Activated CD4-positive, alpha-beta T cell treated with anti-CD3 and anti-CD28 coated beads for 24 hours (primary cell): ENCODE measurements at places on chromosomes 2 and 18.

- DNase-seq, result no peak
Measured at GRCh38 chr2:101479328-101479727, 4.4 kb upstream of the RFX8 start.

DNA sequence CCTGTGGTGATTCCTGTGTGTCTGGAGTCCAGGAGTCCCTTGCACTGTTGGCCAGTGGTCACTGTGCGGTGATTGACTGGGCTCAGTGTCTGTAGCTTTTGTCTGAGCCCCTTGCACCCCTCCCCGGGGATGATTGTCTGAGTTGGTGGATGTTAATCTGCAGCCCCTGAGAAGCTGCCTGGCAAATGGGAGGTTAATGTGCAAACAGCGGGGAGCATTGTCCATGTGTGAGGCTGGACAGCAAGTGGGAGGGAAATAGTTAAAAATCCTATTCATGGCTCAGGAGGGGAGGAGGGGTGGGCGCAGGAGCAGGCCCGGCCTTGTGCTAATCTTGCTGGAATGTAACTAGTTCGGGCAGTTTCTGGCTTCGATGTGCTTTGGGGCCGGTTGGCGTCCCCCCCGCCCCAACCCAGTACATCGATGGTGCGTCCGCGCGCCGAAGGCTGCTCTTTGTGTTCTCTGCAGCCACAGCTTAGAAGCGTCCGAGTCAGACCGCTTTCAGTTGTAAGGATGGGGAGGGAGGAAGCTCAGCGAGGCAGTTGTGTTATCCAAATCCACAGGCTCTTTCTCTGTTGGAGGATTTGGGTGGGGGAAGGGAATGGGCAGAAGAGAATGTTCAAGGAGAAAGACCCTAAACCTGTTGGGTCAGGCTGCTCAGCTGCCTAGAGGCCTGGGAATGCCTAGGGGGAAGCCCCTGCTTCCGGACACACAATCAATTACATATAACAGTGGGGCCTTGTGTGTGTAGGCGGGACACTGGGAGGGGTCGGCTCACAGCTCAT lies 71.8 kb downstream of the TGOLN2 start:
- DNase-seq, result no peak

DNA sequence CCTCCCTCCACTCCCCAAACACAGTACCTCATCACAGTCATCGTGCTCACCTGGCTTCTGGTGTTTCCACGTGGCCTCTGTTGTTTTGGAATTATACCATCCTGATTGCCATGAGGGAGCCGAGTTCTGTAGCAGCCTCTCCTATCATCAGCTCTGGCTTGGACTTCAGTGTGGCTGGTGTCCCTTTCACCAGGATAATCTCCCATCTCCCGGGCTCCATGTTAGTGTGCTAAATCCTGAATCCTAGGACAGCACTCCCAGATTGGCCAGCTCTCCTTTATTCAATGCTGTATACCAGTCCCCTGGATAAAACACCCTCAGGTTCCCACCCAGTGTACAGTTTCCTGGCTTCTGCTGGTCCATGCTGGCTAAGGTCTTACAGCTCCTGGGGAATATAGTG lies 53.3 kb downstream of the LONRF2 start:
- DNase-seq, result no peak

- no peak for DNase-seq
Measured at GRCh38 chr2:29718076-29718686, 203.2 kb downstream of the ALK start.

GRCh38 chr2:43078781-43079755 lies 147.3 kb downstream of the ZFP36L2 start:
- DNase-seq, result no peak

- no peak for DNase-seq
Measured at GRCh38 chr2:222296311-222296741, 2.5 kb downstream of the PAX3 start.

DNA sequence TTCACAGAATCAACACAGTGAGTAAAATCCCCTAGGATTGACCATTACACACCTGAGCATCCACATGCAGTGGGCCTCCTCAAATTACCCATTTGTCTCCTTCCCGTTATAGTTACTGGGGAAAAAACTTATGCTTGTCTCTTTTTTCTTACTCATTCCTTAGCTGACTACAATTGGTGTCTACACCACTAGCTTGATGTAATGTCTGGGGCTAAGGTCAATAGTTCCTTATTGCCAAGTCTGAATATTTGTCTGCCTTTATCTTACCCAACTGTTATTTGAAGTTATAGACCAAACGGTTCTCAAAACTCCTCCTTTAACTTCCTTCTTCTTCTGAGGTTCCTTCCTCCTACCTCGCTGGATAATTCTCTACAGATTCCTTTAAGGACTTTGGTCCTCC lies 41.9 kb upstream of the TMEM17 start:
- no peak for DNase-seq

- DNase-seq, result no peak
Measured at GRCh38 chr18:5879479-5879882, 15.8 kb downstream of the TMEM200C start.

- DNase-seq, result no peak
Measured at GRCh38 chr2:213764849-213765248, 480.6 kb downstream of the SPAG16 start.

DNA sequence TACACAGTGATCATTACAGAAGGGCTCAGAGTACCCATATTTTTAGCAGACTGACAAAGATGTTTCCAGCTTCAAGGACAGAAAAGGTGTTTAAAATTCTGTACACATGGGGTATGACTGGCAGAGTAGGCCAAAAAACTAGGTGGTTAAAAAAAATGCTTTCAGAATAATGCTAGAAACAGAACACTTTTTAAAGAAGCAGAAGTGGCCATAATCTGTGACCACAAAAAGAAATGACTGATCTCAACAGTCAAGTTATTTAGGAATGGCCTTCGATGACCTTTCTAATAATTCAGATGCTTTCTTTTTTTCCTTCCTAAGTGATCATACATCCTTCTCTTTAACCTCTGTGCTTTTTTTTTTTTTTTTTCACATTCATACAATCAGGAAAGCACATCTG lies 4.1 kb upstream of the AQP4 start:
- no peak for DNase-seq

DNA sequence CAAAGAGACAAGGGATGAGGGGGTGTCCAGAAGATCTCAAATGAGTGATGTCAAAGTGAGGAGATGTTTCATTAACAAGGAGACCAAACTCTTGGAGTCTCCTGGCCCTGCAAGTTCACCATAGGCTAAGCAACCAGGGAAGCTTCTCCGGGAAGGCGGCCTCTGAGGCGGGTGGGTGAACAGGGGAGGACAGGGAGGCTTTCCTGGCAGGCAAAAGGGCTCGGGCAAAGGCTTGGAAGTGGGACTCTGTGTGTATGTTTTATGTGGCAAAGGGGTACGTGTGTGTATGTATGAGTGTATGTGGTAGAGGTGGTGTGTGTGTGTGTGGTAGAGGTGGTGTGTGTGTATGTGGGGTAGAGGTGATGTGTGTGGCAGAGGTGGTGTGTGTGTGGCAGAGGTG lies 163.9 kb downstream of the DYSF start:
- DNase-seq, result no peak

GRCh38 chr18:44178476-44178875 lies 502.2 kb upstream of the SETBP1 start:
- DNase-seq, result no peak

GRCh38 chr2:26752656-26753055 lies 11.4 kb upstream of the SLC35F6 start:
- DNase-seq, result no peak

DNA sequence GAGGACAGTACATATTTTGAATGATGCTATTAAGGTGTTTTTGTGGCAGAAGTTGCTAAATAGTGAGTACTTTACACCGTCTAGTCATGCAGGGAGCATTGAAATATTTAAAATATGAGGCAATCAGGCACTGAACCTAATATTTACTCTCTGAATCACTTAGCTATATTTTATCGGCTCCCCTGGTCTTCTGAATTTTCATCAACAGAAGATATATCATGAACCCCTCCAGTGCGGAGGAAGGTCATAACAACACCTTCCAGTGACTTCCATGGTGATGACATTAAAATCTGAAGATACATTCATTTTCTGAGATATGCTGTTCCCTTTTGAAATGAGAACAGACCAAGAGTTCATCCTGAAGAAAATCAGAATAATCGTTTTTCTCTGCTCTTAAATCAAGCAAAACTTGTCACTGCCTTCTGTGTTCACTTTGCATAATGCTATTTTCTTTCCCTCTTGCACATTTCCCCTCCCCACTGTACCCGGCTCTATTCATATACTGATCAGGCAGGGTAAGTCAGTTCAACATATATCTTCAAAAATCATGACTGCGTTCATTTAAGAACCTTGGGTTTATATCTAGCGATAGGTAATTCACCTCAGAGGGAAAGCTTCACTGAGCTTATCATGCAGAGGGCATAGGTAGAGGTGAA lies 729.9 kb upstream of the GYPC start:
- DNase-seq, result no peak

DNA sequence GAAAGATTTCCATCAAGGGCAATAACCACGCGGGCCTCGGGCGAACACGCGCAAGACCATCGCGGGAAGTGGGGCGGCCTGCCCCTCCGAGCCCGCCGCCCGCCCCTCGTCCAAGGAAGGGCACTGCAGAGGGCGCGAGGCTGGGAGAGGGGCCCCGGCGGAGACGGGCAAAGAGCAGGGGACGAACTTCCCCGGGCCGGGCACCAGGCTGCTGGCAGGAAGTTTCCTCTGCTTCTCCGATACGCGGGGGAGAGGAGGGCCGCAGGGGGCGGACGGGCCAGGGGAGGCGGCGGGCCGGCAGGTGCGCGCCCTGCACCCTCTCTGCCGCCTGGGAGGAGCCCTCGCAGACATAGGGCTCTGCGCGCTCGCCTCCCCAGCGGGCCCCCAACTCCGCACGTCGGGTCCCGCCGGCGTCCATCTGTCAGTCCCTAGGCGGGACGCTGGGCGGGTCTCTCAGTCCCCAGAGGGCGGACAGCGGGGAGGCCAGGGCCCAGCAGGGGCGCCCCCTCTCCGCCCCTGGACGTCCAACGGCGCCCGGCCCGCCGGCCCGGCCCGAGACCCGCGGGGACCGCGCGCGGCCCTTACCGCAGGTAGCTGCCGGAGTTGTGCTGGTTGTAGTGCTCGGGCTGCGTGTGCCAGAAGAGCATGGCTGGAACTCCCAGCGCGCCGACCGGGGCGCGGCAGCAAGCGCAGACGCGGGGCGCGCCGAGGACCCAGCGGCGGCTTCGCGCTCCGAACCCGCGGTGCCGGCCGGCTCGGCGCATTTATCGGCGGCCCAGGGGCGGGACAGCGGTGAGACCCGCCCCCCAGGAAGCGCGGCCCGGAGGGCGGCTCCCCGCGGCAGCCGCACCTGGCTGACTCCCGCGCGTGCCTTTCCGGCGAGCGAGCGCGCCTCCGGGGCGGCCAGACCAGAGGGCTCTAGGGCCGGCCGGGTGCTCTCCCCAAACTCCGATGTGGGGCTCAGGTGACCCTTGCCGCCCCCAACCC lies at the start of gene TFCP2L1:
Gene TFCP2L1 (minus strand): TSS at position 740 of the 987 bp plus-strand sequence. CDS start 93 bp downstream, at position 647.
- DNase-seq, result no peak

DNA sequence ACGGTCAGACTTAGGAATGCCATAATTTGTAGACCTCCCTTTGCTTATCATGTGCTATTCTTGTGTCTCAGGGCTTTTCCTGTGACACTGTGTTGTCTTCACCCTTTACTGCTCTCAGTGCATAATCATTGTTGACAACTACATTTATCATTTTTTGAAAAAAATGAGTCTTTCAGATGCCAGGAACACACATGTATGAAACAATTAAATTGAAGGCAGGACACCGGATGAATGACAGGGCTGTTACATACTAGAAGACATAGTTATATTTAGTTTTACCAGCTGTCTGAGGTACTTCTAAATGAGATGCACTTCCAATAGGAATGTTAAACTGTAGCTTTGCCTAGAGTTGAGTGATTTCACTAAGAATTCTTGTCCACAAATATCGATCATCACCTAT lies 243.5 kb downstream of the LRP1B start:
- DNase-seq, result no peak

DNA sequence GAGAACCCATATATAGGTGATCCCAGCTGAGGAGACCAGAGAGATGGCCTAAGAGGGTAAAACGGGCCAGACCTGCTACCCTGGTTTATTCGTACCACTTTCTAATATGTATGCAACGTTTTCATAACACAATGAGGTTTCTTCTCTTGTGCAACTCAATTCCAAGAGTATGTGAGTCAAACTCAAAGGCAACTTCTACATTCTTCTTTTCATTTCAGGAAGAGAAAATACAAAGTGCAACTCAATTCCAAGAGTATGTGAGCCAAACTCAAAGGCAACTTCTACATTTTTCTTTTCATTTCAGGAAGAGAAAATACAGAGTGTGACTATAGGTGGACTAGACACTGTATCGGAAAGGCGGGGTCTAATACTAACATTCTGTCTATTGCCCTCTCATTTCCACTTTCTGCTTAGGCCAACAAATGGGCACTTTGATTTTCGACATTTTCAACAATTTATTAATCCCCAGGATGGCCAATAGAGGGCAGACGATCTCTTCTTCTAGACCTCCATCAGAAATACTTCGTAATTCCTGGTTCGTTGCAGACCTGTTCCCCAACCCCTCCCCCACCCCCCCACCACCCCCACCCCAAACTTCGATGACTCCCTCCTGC lies 3.7 kb upstream of the CRIM1 start:
- DNase-seq, result no peak

GRCh38 chr2:39178756-39179155 lies 57.9 kb upstream of the SOS1 start:
- DNase-seq, result no peak

DNA sequence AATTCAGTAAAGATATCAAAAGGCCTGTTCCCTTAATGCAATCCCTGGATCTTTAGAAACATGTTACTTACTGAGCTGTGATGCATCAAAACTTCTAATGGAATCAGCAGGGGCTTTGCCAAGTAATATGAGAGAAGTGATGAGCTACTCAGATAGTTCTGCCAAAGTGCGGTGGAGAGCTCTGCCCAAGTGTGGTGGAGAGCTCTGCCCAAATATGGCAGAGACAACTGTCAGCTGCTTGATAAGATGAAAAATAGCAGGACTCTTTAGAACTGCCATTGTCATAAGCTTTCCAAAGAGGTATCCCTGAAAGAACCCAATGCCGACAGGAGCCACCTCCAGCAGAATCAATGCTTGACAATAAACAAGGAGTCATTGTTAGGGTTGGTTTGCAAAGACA lies 167.9 kb upstream of the SLC39A10 start:
- no peak for DNase-seq

- DNase-seq, result no peak
Measured at GRCh38 chr2:189161894-189162293, 17.7 kb downstream of the COL5A2 start.

- DNase-seq, result no peak
Measured at GRCh38 chr2:49222975-49223528, 68.7 kb upstream of the FSHR start.

DNA sequence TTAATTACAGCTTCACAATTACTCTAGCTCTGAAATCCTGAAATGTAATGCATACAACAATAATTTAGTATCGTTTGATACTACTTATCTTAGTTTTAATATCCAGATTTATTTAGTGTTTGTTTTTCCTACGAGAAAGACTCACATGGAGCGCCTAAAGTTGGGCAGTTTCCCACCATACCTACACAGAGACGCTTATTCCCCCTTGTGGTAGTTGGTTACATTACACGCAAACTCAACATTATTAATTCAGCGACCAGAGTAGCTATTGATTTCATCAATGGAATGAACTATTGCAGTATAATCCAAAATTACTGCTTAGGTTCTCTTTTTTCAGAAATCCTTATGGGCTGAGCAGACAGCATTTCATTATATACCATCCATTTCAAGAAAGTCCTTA lies 164.0 kb upstream of the REG3G start:
- no peak for DNase-seq

GRCh38 chr2:11329776-11330175 lies 14.7 kb downstream of the ROCK2 start:
- no peak for DNase-seq
